ENCODE measurements at places on chromosomes 5 and 9.

DNA sequence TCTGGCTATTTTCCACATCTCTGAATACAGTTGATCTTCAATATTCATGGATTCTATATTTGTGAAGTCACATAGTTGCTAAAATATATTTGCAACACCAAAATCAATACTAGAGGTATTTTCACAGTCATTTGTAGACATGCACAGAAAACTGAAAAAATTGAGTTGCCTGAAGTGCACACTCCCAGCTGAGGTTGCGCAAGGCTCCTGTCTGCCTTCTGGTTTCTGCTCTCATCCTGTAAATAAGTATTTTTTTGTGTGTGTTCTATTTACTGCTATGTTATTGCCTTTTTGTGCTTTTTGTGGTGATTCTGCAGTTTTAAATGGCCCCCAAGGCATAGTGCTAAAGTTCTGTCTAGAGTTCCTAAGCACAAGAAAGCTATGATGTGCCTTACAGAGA, 371.1 kb upstream of the GRAMD2B start:
- DNase-seq: no peak

DNA sequence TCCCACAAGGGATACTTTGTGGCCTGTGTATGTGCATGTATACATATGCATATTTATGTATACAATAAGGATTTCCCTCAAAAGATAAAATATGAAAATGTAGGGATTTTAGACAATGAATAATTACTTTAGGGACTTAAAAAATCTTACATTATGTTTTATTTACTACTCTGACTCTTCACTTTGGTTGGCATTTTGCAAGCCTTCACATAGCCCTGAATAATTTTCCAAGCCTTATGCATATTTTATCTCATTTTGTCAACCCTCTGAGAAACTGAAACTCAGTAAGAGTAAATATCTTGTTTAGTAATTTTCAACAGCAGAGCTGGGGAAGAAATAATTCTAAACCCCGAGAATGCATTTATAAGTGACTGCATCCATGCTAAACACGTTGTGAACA, 153.0 kb upstream of the SLC24A2 start:
- DNase-seq: no peak

GRCh38 chr9:80447876-80448275, 876.1 kb downstream of the TLE4 start:
- DNase-seq: no peak

DNA sequence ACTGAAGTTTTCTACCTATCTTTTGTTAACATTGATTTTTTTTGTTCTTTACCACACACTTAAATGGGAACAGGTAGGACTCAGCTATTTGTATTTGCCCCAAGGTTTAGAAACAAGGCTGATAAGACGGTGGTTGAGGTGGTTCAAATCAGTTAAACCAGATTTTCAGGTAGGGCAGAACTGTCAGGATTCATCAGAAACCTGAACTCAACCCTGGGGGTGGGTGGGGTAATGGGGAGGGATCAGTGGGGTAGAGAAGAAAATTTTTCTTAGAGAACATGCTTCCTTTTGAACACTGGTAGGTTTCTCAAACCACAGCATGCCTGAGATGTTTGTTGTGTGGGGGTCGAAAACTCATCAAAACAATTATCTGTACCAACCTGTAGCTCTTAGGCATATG, 113.0 kb downstream of the BASP1 start:
- DNase-seq: no peak

DNA sequence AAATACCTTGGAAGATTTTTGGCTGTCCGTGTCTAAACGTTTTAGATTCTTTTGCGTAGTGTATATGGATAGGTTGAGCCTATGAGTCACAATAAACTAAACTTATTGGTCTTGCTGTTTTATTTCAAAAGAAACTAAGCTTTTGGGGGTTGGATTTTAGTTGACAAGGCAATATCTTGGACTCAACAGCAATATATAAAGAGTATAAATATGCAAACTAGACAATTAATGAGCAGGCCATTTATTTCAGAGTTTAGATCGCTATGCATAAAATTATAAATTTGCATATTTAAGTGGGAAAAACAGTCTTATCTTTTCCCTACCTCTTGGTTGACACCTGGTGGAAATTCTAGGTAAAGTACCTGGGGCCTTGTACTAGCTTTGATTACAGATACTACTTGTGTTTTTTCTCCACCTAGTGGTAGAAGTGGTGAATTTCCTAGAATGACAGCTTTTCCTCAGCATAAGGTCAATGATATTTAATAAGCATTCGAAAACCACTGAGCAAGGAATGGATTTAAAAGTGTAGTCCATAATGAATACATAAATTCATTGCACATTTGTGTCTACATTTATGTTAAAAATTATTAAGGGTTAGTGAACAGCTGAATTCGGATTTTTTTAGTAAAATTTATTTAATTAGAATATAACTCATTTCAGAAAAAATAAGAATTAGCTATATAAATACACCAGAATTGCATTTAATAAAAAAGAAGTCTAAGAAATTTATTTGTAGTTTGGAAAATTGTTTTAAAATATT, 1.7 kb upstream of the ARRDC3 start:
- DNase-seq: peak; percentile 92

- peak; percentile 3 for DNase-seq
Measured at GRCh38 chr5:60597572-60598320, 102.2 kb downstream of the DEPDC1B start.

DNA sequence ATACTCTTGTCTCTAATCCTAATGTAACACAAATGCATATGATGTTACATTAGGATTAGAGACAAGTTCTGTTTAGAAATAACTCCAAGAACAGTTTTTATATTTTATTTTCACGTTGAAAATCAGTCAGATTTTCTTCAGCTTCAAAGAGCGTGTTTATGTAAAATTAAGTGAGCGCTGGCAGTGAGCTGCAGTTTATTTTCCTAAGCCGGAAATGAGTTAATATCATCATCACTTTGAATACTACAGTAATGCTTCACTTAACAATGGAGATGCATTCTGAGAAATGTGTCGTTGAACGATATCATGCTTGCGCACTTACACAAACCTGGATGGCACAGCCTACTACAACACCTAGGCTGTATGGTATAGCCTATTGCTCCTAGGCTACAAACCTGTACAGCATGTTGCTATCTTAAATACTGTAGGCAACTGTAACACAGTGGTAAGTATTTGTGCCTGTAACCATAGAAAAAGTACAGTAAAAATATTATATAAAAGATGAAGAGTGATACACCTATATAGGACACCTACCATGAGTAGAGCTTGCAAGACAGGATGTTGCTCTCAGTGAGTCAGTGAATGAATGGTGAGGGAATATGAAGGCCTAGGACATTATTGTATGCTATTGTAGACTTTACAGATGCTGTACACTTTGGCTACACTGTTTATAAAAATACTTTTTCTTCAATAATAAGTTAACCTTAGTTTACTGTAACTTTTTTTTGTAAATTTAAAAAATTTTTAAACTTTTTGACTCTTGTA, 65.9 kb upstream of the C5orf46 start:
- DNase-seq: no peak

DNA sequence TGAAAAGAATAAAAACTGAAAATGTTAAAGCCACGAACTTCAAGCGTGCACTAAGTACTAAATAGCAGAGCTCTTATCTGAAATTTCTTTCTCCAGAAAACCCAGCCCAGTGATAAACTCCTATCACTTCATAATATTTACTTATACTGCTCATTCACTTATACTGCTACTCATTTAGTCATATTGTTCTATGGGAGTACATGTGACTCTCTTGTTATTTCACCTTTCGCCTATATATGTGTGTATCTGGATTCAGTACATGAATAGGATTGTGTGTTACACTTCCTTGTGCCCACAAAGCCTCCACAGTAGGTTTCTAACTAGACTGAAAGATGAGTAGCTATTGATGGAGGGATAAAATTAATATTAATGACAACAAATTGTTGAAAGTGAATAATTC, 526.8 kb upstream of the GRAMD2B start:
- DNase-seq: no peak

GRCh38 chr5:156103155-156103885, 223.6 kb upstream of the SGCD start:
- no peak for DNase-seq

GRCh38 chr9:120531683-120532300, 48.2 kb downstream of the CDK5RAP2 start:
- DNase-seq: no peak

GRCh38 chr5:154449786-154450185, 4.0 kb downstream of the SAP30L start:
- no peak for DNase-seq

- DNase-seq: no peak
Measured at GRCh38 chr9:130986356-130986965, 22.5 kb upstream of the LAMC3 start.

- DNase-seq: no peak
Measured at GRCh38 chr9:134764473-134765269, 115.9 kb upstream of the FCN2 start.

DNA sequence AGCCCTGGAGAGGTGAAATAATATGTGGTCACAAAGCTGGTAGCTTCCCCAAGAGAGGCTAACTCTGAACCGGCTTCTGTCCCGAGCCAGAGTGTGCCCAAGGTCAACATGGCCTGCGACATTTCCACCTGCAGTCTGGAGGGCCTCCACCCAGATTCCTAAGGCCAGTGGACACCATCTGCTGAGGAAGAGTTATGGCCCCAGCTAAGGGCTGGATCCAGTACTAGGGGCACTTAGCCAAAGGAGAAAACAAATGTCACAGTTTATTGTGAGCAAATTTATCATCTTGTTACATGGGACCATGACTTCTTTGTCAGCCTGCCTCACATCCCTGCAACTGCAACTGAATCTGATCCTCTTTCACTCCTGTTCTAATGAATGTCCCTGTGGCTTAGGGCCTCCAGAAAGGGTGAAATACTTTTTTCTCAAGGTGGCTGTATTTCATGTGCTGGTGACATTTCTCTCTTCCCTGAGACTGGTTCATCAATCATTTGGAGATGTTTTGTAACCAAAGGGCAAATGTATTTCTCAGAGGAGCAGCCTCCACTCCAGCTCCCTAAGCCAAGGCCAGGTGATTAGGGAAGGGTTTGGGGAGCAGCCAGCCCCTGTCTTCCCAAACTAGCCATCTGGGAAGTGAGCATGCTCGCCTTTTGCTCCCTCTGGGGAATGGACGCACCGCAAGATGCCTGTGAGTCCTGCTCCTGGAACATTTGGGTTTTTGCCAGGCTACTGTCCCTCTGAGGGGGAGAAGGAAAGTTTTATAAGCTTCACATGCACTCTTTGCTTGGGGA, 148.3 kb downstream of the CMYA5 start:
- no peak for DNase-seq

DNA sequence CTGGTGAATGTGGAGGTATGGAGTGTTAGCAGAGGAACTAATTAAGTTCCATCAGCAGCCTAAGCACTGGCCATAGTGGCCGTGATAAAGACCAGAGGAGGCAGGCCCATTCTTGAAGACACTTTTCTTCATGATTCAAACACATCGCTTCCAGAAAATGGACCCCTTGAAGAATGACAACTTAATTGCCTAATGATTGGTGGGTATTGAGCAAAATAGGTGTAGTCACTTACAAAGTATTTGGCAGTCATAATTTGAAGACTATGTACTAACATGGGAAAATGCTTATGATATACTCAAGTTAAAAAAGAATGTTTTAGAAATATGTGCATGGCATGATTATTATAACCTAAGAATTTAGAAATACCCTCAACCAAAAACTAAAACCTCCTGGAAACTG, 44.8 kb downstream of the MEGF10 start:
- no peak for DNase-seq

DNA sequence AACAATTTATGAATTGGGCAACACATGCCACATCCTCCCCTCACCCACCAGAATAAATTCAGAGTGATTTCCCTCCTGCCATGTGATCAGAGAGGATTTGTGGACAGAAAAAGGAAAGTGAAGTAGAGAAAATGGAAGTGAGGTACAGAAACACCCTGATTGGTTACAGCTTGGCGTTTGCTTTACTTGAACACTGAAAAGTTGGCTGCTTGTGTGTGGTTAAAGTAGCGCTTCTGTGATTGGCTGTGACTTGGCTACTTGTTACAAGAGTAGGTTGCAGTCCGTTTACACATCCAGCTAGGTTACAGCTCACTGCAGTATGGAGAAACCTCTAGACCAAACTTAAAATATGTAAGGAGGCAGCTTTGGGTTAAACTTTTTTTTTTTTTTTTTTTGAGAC, 205.2 kb upstream of the ZNF608 start:
- DNase-seq: no peak

DNA sequence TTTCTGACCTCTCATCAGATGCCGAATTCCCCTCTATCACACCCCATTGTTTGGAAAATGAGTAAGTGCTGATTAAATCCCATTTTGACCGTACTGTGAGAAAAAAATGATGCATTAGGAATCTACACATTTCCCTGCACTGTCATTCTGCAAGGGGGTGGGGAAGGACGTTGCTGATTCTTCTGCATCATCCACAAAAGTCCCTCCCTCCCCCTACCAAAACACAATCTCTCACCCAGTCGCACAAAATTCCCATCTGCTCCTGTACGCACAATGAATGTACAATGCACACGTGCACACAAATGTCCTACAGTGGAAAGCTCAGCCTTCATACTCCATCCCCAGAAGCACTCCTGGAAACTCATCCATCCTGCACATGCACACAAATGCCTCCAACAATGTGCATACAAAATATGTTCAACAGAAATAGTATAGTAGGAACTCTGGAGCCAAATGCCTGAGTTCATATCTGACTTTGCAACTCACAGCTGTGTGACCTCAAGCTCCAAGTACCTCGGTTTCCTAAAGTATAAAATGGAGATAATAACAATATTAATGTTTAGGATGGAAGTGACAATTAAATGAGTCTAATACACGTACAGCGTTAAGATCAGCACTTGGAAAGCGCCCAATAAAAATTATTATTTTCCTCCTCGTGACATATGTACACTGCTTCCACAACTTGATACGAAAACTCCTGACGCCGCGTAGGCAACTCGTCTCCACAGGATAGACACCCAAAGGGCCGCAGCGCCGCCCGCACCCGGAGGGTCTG, 809 bp downstream of the TNIP1 start:
- no peak for DNase-seq

DNA sequence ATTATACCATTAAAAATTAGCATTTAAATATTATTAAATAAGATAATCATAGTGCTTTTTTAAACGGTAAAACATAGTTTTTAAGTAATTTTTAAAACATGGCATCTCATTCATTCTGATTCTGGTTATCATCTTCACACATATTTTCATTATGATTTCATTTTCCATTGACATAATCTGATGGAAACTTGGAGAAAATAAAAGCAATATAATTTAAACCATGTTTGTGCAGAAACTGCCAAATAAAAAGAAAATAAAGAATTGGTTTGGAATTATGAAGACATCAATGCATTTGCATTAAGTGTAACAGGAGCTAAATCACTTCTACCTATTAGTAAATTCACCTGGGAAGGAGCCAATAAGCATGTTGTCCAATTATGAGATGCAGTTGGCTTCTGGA, 490.1 kb upstream of the CD180 start:
- no peak for DNase-seq

GRCh38 chr9:63817622-63818518, 1467.1 kb downstream of the FOXD4L5 start:
- peak; percentile 63 for DNase-seq

DNA sequence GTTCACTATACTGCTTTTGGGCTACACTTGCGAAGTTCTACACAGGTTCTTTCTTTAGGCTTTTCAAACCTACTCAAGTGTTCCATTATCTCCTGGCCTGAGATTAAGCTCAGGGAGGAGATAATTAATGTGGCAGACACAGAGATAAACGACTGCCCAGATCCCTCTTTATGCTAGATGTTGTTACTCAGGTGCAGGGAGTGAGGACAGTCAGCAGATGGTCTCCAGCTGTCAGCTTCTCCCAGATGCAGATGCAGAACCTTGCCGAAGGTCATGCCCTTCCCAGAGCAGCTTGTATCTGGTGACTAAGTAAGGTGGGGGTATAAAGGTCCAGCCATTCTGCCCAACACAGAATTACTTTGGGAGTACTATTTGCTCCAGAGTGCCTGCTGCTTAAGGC, 166.2 kb downstream of the ZNF462 start:
- no peak for DNase-seq

- DNase-seq: no peak
Measured at GRCh38 chr5:179336871-179337795, 8.1 kb downstream of the ADAMTS2 start.

Measured in CD4-positive, alpha-beta T cell treated with Interleukin-2 at 100 ng/mL for 4 hours (primary cell).